ENCODE measurements at places on chromosomes 5 and 9.

DNA sequence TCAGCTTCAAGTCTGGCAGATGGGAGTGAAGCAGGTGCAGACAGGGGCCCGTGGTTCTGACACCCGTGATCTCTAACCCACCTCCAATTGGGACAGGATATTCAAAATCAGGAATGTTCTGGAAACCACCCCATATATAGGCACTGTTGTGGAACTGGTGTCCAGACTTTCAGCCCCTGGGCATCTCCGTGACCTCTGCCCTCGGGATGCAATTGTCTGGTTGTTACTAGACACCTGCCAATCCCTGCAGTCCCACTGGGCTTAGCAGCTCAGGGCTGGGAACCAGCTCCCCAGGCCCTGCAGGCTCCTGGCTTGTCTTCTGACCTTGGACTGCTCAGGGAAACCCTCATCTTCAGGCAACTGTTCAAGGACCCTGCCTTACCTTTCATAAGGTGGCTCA is 38.8 kb downstream of the NTNG2 start:
- H3K4me3 ChIP-seq, result no peak overlapping the region
- no peaks in the 10 kb centered on the region for H3K27me3 ChIP-seq
- no peaks in the 10 kb centered on the region for H3K36me3 ChIP-seq
- DNase-seq, result no peak

- no peaks in the 10 kb centered on the region for H3K4me1 ChIP-seq
- H3K4me3 ChIP-seq, result no peak overlapping the region
- no peak overlapping the region for H3K27ac ChIP-seq
- no peaks in the 10 kb centered on the region for H3K27me3 ChIP-seq
- no peaks in the 10 kb centered on the region for H3K36me3 ChIP-seq
Measured at GRCh38 chr9:79604921-79605562, 33.3 kb downstream of the TLE4 start.

GRCh38 chr5:27158775-27159174 is 120.4 kb upstream of the CDH9 start:
- H3K27me3 ChIP-seq, result no peaks in the 10 kb centered on the region
- H3K27ac ChIP-seq, result no peak overlapping the region
- H3K4me1 ChIP-seq, result no peaks in the 10 kb centered on the region
- no peaks in the 10 kb centered on the region for H3K36me3 ChIP-seq

GRCh38 chr5:104186100-104186499 is 623.5 kb upstream of the NUDT12 start:
- H3K27ac ChIP-seq, result no peak overlapping the region
- no peaks in the 10 kb centered on the region for H3K4me1 ChIP-seq
- DNase-seq, result no peak
- H3K36me3 ChIP-seq, result no peaks in the 10 kb centered on the region

DNA sequence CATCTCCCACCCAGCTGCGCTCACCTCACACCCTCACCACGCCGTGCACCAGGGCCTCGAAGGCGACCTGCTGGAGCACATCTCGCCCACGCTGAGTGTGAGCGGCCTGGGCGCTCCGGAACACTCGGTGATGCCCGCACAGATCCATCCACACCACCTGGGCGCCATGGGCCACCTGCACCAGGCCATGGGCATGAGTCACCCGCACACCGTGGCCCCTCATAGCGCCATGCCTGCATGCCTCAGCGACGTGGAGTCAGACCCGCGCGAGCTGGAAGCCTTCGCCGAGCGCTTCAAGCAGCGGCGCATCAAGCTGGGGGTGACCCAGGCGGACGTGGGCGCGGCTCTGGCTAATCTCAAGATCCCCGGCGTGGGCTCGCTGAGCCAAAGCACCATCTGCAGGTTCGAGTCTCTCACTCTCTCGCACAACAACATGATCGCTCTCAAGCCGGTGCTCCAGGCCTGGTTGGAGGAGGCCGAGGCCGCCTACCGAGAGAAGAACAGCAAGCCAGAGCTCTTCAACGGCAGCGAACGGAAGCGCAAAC is 1.1 kb downstream of the POU4F3 start:
- H3K4me1 ChIP-seq, result no peaks in the 10 kb centered on the region
- peak overlapping the region; percentile 49 for H3K4me3 ChIP-seq
- no peak overlapping the region for H3K27ac ChIP-seq
- H3K27me3 ChIP-seq, result peaks cover 15% of the 10 kb centered on the region
- H3K36me3 ChIP-seq, result no peaks in the 10 kb centered on the region

DNA sequence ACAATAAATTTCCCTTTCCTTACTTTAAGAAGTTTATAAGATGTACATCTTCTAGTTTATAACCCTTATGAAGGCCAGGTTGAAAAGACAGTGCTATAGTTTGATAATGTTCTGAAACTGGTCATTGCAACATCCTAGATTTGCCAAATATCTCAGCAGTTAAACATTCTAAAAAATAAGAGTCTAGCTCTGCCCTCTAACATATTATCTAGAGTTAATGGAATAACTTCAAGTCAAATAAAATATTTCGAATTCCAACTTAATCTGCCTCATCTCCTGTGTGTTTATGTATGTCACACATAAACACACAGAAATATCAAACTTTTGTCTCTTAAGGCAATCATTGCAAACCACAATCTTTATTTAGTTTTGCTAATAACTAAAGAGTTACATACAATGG is 796.6 kb downstream of the TLE1 start:
- H3K27me3 ChIP-seq, result no peaks in the 10 kb centered on the region
- H3K4me3 ChIP-seq, result no peak overlapping the region
- no peaks in the 10 kb centered on the region for H3K36me3 ChIP-seq
- no peak for DNase-seq

DNA sequence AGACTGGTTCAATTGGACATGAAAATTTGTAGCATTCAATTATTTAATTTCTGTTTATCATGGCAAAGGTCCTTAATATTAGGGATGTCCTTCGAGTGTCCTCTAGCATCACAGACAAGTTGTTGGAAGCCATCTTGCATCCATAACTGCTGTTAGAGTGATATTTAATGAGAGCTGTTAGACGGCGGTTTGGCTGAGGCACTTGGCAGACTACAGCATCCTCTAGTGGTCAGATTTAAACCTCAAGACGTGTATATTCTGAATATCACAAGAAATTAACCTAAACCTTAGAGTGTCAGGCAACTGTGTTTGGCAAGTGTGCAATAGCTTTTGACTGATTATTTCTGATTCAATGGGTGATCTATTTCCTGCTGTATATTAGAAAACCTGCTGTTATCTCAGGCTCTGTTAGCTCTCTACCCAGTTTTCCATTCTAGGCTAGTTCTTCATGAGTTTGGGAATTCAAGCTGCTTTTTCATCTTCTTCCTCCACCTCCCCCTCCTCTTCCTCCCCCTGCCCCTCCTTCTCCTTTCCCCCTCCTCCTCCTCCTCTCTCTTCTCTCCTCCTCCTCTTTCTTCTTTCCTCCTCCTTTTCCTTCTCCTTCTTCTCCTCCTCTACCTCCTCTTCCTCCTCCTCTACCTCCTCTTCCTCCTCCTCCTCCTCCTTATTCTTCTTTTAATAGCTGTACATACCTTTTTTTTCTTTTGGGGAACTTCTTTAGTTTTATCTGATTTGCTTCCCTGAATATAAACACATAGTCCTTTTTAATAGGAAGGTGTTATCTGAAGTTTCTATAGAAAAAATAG is 8.6 kb downstream of the SPINK1 start:
- no peaks in the 10 kb centered on the region for H3K36me3 ChIP-seq
- DNase-seq, result no peak
- no peak overlapping the region for H3K4me3 ChIP-seq
- no peaks in the 10 kb centered on the region for H3K4me1 ChIP-seq
- H3K27me3 ChIP-seq, result no peaks in the 10 kb centered on the region
- H3K27ac ChIP-seq, result no peak overlapping the region

GRCh38 chr5:133295520-133295919 is 243.7 kb downstream of the HSPA4 start:
- no peak for DNase-seq
- H3K4me1 ChIP-seq, result no peaks in the 10 kb centered on the region
- no peak overlapping the region for H3K4me3 ChIP-seq
- no peak overlapping the region for H3K27ac ChIP-seq
- H3K36me3 ChIP-seq, result no peaks in the 10 kb centered on the region

- H3K27me3 ChIP-seq, result no peaks in the 10 kb centered on the region
- H3K4me3 ChIP-seq, result no peak overlapping the region
- DNase-seq, result no peak
Measured at GRCh38 chr5:105409695-105410094, 1847.1 kb upstream of the NUDT12 start.

DNA sequence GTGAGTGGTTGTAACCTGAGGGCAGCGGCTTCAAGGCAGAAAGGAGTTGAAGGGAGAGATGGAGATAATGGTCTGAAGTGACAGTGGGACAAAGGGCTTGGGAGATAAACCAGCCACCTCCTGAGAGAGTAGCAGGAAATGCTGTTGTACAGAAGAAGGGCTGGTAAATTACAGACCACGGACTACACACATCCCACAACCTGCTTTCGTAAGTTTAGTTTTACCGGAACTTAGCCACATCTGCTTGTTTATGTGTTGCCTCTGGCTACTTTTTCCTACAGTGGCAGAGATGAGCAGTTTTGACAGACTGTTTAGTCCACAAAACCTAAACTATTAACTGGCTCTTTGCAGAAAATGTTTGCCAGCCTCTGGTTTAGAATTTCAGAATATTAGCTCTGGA is 269.5 kb downstream of the ARHGEF28 start:
- peaks cover 45% of the 10 kb centered on the region for H3K36me3 ChIP-seq
- no peak overlapping the region for H3K4me3 ChIP-seq
- no peak overlapping the region for H3K27ac ChIP-seq
- H3K4me1 ChIP-seq, result no peaks in the 10 kb centered on the region
- no peak for DNase-seq

GRCh38 chr9:77424993-77425392 is 223.1 kb downstream of the GNA14 start:
- H3K4me3 ChIP-seq, result no peak overlapping the region
- no peak for DNase-seq
- no peaks in the 10 kb centered on the region for H3K36me3 ChIP-seq

- no peak for DNase-seq
- H3K27me3 ChIP-seq, result no peaks in the 10 kb centered on the region
- H3K36me3 ChIP-seq, result peaks cover 31% of the 10 kb centered on the region
- no peak overlapping the region for H3K4me3 ChIP-seq
- H3K27ac ChIP-seq, result no peak overlapping the region
Measured at GRCh38 chr5:123387313-123387712, 35.9 kb downstream of the CEP120 start.

DNA sequence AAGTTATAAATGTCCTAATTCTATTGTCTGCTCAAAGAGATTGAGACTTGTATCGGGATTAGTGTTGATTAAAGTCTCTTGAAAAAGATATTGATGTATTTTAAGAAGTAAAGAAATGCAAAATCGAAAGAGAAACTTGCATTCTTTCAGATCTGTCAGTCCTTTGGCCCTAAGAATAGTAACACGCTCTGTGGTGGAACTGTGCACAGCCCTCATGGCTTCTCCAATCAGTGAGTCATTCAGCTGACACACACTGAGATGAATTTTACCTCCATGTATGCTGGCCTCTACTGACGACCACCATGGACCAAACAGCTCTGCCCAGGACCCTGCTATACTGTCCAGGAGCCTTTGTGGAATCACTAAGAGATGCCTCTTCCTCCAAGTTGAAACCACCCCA is 232.4 kb downstream of the ESM1 start:
- no peaks in the 10 kb centered on the region for H3K36me3 ChIP-seq
- no peak for DNase-seq
- H3K27ac ChIP-seq, result no peak overlapping the region
- no peak overlapping the region for H3K4me3 ChIP-seq
- H3K4me1 ChIP-seq, result peaks cover 5% of the 10 kb centered on the region

DNA sequence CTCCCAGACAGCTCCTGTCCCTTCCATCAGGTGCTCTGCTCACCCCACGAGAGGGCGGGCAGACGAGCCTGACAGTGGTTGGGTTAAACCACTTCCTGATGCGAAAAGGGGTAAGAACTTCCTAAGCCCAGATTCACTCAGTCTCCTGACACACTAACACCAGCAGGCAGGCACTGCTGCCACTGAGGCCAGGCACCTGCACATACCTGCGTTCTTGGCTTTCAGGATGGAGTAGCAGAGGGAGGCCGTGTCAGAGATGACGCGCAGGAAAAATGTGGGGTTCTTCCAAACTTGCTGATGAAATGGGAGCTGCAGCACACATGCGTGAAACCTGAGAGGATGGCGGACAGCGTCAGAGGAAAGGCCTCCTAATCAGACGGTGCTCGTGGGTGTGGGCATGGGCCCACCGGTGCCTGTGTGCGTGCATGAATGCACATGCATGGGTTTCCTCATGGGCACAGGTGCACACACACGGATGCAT is 29.9 kb downstream of the SLC6A18 start:
- DNase-seq, result no peak
- no peaks in the 10 kb centered on the region for H3K27me3 ChIP-seq
- H3K4me1 ChIP-seq, result no peaks in the 10 kb centered on the region
- no peak overlapping the region for H3K27ac ChIP-seq
- H3K4me3 ChIP-seq, result no peak overlapping the region
